ENCODE measurements at places on chromosomes 11 and 22. TPM values are rescaled to one million over a fixed set of nuclear protein-coding genes. Genes with fewer than 3 reads are reported as not detected.

Gene TENM4
- total RNA-seq = 9.3 TPM

Gene FOLR2
- total RNA-seq = not detected

Gene RIMBP3C
- 1.3 TPM for total RNA-seq

Gene PLEKHB1
- total RNA-seq = 1.6 TPM

Gene PLAAT4
- 59.5 TPM for total RNA-seq

Gene SYT7
- total RNA-seq = 2.6 TPM

Gene TUB
- 8.3 TPM for total RNA-seq

Gene CHRNA10
- total RNA-seq = 0.12 TPM

Gene ABCG4
- total RNA-seq = not detected

Gene NXPE4
- not detected for total RNA-seq

Gene OR5P2
- total RNA-seq = not detected

Gene ANO5
- under 0.01 TPM for total RNA-seq

Gene POU2AF2
- not detected for total RNA-seq

Gene PRR33
- not detected for total RNA-seq

Gene HSPB2
- 1.2 TPM for total RNA-seq

Gene MYH9
- 459 TPM for total RNA-seq

Gene CSF2RB
- total RNA-seq = 0.17 TPM

Gene KDELR3
- 76.3 TPM for total RNA-seq

Measured in pericardium fibroblast (primary cell).